ENCODE measurements at places on chromosomes 1 and 21.

GRCh38 chr21:35220301-35220700, 171.2 kb upstream of the RUNX1 start:
- no peak for DNase-seq

GRCh38 chr1:229986737-229987337, 80.2 kb upstream of the GALNT2 start:
- DNase-seq, result no peak

DNA sequence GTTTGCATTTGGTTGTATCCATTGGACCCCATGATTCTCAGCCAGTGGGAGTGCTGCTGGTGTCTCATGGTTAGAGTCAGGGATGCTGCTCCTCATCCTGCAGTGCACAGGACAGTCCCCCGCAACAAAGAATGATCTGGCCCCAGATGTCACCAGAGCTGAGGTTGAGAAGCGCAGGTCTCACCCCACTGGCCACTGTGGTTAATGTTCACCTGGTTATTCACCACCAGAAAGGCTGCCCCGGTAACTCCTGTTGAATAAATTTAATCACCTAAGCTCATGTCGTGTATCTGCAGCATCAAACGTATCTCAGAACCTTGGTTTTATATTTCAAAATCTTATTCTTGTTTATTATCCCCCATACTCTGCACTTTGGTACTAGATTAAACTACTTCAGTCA, 75.8 kb downstream of the ATP5PO start:
- DNase-seq, result no peak

DNA sequence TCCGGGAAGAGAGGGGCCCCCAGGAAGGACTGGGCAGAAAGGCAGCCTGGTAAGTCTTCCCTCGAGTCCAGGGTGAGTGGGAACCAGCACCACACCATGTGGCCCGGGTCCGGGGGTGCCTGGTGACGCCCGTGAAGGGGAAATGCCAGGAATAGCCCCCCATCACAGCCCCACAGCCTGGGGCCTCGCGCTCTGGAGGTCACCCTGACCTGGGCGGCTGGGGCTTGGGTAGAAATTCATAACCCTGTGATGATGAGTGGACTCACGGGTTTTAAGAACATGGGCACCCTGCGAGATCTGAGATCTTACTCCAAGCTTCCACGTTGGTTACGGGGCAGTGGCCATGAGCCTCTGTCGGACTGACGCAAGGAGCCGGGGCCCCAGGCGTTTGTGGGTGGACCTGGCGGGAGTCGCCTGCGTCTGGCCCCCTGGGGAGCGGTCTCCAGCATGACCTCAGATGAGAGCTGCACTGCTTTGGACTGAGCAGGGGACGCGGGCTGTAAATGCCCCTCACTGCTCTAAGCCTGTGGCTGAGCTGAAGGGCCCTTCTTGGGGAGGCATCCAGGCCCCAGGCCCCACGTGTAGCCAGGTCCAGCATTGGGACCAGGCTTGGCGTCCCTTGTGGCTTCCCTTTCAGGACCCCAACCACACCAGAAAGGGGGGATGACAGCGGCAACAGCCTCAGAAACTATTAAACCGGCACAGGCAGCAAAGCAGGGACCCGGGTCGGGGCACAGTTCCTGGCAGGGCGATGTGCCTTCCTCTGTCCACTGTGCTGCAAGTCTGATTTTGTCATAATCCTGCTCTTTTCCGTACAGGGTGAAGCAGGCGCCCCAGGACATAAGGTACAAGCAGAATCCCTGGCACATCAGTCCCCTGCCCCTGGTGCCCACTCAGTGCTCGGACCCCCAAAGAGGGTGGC, 60.0 kb downstream of the SLC19A1 start:
- no peak for DNase-seq

- no peak for DNase-seq
These were observed 24.1 kb upstream of the MYCL start for GRCh38 chr1:39925721-39926342.

GRCh38 chr1:214469290-214469689, 82.1 kb downstream of the PTPN14 start:
- DNase-seq, result no peak

Data from stimulated activated CD8-positive, alpha-beta memory T cell treated with anti-CD3 and anti-CD28 coated beads, Interleukin-4, amount 100 ng/mL, for 4 hours (primary cell).